HAP-1 (cell line): ENCODE measurements at places on chromosomes 16 and 17.

GRCh38 chr16:3854750-3855541 is 25.6 kb downstream of the CREBBP start:
- DNase-seq: no peak

DNA sequence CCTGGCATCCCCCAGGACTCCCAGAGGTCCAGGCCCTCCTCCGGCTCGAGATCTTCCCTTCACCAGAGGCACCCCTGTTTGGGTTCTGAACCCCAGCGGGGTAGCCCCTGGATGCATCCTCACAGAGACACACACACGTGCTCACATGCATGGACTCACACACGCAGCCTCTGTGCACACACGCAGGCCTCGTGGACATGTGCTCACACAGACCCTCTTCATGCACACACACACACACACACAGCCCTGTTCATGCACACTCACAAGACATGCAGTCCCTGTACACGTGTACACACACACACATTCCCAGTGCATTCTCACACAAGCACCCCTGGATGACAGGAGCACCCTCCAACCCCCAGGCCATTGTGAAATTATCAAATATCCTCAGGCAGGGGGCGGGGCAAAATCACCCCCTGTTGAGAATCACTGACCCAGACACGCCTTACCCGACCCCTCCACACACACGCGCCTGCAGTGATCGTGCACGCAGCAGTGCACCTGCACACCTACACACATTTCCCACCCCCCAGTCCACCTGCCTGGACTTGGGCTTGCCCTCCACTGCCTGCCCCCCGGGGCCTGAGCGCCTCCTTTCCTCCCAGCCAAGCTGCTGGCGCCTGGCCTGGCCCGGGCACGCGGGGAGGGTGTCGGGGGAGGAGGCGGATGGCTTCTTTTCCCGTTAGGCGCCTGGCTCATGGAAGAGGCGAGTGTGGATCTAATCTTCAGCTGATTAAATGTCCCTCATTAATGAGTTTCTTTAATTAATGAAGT is 62.6 kb downstream of the ENGASE start:
- DNase-seq: no peak

DNA sequence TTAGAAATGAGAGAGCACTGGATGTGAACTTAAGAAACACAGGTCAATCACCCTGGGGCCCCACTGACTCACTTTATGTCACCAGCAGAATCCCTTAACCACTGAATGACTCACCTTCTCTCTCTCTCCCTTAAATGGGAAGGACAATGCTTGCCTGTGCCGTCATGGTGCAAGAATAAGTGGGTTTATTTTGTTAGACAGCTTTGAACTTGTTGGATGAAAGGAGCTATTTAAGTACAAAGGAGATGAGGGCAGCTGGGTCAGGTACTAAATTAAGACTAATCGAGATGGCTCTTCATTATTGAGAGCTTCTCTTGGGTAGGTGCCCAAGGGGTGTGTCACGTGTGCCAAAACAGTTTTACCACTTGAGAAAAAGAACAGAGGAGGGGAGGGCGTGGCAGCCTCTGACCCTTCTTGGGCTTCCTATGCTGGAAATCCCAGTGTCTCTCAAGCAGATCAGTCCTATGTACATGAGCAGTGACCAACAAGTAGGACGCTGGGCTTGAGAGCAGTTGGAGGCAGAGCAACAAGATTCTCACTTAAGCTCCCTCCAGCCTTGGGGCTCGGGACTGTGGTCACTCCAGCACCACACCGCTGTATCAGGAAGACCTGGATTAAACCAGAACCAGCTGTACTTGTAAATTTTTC is 6.7 kb upstream of the KRT31 start:
- DNase-seq: no peak

GRCh38 chr16:50841081-50841886 is 99.4 kb downstream of the CYLD start:
- DNase-seq: peak; percentile 40

- DNase-seq: no peak
These were observed 373.3 kb downstream of the SLC39A11 start for GRCh38 chr17:72719206-72719577.

- no peak for DNase-seq
These were observed 907 bp upstream of the ESRP2 start for GRCh38 chr16:68236826-68237242.

GRCh38 chr16:10441726-10442125 is 55.9 kb downstream of the ATF7IP2 start:
- DNase-seq: no peak

DNA sequence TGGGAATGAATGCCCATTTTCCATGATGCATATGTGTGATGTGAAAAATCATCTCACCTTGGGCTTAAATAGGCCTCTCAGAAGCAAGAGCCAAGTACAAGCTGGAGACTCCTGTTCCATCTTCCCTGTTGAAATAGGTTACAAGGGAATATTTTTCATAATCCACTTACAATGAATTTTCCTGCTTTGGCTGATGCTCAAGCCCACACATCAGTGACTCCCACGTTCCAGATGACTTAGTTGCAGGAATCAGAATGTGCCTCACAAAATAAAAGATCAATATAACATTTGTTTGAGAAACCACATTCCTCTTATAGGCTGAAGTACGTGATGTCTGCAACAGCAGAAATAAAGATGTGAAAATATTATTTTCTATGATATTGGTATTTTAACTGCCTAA is 24.1 kb downstream of the ANKFN1 start:
- no peak for DNase-seq

GRCh38 chr17:72580321-72581127 is 459.7 kb downstream of the SOX9 start:
- no peak for DNase-seq

DNA sequence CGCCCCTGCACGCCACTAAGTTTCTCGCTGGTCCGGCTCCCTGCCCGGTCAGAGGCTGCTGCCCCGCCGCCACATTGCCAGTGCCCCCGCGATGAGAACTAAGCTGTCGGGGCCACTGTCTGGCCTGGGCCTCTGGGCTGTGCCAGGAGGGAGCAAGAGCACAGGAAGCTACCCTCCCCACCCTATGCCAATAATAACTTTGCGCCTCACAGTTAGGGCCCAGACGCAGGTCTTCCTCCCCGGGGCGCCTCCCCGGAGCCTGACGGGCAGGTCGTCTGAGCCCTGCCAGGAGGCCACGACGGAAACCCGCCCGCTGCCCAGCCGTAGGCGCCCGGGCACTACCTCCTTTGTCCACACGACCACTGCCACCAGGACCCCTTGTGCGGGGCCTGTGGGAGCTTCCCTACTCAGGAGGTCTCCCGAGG is 1.5 kb downstream of the ZFPM1 start:
- DNase-seq: no peak

GRCh38 chr16:29663807-29664090 is 702 bp downstream of the SPN start:
- no peak for DNase-seq

DNA sequence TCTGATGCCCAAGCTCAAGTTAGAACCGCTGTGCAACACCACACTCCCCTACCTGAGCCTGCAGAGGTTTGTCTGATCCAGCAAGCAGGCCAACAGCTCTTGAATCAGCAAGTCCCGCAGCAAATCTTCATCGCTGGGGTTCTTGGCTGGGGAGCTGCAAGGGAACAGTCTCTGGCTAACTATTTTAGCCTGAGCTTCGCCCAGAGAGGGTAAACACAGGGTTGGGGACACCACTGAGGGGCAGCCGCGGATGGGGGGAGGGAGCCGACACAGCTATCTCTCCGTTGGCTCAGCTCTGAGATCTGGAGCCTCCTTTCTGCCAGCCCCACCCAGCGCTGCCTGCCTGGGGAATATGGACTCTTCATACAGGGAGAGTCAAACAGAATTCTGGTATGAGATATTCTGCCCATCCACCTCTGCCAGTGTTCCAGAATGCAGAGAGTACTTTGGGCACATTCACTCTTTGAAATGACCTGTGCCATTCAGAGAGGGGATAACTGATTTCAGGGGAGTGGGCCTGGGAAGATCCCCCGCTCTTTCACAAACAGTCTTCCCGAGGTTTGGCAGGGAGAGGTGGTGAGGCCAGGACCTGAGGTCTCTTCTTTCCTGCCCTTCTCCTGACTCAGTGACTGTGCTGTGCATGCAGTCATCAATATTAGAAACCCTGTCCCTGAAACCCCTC is 7.4 kb downstream of the GIP start:
- no peak for DNase-seq

DNA sequence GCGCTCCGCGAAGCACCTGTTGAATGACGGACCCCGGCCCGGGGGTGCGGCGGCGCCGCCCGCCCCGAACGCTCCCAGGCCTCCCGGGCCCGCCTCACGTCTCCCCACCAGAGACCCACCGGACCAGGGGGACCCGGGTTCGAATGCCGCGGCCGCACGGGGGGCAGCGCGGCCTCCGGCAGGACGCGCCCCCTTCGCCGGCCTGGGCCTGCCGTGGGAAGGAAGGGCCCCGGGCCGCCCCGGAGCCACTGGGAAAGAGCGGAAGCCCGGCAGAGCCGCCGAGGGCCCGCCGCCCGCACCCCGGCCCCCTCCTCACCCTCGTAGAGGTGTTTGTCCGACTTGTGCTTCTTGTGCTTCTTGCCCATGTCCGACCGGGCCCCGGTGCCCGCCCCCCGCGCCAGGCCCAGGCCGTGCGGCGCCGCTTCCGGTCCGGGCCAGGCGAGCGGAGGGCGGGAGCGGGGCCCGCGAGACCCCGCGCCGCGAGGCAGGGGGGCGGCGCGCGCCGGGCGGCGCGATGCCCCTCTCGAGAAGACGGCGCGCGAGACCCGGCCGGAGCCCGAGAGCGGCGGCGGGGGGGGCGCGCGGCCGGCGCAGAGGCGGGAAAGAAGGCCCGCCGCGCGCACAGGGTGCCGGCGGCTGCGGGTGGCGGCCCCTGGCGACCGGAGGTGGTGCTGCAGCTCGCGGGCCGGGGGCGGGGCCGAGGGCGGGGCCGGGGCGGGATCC is at the start of gene BRD7:
BRD7 (minus strand) TSS at position 579 of the 723 bp plus-strand sequence; CDS start at position 365, 214 bp downstream.
- peak; percentile 77 for DNase-seq

GRCh38 chr17:73184136-73184993 is 8.5 kb upstream of the COG1 start:
- no peak for DNase-seq

DNA sequence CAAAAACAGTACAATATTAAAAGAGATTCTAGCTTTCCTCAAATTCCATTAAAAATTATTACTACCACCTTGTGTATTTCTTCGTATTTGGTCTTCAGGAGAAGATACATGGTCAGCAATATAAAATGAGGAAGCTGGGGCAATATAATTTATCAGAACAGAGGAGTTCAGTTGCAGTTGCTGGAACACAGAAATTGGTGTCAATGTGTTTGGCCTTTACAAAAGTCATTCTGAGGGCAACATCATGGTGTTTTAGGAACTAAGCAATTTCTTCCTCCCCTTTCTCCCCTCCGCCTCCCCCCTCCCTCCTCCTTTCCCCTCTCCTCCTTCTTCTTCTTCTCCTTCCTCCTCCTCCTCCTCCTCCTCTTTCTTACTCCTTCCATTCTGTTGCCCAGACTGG is 102.1 kb downstream of the YPEL2 start:
- DNase-seq: no peak

DNA sequence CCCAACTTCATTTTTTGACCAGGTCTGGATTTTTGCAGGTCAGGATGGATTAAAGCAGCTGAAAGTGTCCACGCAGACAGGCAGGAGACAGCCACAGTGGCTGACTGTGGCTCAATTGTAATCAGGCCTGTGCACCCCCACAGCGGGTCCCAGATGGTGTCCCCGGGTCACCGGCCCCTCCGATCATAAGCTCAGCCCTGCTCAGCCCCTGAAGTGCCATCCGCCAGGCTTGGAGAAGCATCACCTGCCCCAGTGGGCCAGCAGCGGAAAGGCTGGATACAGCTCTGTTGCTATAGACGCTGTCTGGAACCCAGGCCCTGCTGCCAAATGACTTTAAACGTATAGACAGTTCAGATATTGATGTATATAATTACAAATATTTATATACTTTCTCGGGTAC is 60.6 kb downstream of the RPH3AL start:
- DNase-seq: no peak

GRCh38 chr17:44362949-44363612 is 572 bp downstream of the FAM171A2 start:
- no peak for DNase-seq

DNA sequence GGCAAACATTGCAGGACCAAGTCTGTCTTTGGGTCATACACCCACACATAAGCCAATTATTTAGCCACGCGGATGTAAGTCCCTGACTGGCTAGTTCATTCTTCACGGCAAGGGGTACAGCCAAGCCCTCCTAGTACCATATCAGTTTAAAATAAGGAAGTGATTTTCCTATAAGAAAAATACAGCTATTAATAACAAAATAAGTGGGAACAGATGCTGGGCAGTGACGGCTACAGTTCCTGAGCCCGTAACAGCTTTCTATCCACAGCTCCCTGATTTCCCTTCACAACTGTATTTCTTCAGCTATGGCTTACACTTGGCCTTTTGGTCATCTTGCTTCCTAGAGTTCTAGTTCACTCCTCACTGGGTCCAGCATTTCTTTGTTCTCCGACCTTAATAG is 542.4 kb upstream of the C16orf82 start:
- no peak for DNase-seq

DNA sequence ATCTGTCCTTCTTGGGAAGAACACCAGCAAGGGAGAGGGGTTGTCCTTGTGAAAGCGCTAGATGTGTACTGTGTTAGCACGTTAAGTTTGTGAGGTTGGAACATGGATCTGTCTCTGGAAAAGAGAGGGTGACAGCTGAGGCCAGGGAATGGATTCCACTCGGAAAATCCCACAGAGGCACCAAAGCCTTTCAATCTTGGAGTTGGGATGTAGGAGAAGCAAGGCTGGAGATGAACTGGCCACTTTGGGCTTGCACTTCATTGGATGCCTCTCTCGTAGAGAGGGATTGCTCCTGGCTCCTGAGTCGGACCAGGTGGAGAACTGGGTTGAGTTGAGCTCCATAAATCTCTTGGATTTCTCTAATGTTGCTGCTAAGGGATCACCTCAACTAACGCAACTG is 67.2 kb downstream of the CCDC182 start:
- DNase-seq: no peak

DNA sequence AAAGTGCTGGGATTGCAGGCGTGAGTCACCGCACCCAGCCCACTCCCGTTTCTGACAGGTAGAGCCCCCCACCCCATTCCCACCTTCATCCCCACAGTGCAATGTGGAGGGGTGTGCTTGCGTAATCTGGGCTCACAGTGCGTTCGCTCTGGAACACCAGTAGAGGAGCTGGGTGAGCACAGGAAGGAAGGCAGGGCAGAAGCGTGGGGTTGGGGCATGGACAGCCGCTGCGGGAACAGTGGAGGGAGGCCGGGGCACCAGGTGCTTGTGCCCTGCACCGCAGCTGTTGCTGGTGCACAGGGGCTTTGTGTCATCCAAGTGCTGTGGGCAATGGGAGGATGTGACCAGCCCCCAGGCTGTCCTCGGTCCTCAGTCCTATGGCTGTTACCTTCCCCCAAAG is 24.7 kb downstream of the KDM8 start:
- no peak for DNase-seq

DNA sequence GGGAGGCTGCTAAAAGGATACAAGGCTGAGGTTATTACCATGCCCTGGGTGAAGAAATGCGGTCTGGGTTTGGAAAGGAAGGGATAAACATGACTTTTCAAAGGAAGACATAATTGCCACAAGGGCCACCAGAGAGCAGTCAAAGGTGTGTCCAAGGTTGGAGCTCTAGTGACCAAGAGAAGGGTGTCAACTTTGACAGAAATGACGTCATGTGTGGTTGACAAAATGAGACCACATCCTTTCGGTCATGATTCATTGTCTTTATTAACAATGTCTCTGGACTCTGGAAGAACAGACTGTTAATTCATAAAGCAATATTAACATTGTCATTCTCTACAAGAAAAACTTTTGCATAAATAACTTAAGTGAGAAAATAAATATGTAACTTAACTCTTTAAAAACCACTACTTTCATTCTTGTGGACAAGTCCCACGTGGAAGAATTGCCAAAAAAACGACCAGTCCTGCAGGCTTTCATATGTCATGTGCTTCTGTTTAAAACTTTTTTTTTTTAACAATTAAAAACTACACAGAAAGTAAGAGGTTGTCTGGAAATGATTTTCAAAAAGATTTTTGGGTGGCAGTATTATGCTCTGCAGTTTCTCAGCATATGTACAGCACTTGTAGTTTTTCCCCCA is 5.0 kb downstream of the SOST start:
- no peak for DNase-seq
